Activated B cell treated with CpG ODN at 0.5 μM for 24 hours (primary cell): ENCODE measurements at places on chromosomes 11 and 22.

- DNase-seq = no peak
Observed at GRCh38 chr11:10895285-10895684, 37.4 kb upstream of the ZBED5 start.

GRCh38 chr22:44331881-44332714, 19.3 kb upstream of the SHISAL1 start:
- DNase-seq = no peak

GRCh38 chr11:27348340-27348873, 14.6 kb downstream of the CCDC34 start:
- no peak for DNase-seq

DNA sequence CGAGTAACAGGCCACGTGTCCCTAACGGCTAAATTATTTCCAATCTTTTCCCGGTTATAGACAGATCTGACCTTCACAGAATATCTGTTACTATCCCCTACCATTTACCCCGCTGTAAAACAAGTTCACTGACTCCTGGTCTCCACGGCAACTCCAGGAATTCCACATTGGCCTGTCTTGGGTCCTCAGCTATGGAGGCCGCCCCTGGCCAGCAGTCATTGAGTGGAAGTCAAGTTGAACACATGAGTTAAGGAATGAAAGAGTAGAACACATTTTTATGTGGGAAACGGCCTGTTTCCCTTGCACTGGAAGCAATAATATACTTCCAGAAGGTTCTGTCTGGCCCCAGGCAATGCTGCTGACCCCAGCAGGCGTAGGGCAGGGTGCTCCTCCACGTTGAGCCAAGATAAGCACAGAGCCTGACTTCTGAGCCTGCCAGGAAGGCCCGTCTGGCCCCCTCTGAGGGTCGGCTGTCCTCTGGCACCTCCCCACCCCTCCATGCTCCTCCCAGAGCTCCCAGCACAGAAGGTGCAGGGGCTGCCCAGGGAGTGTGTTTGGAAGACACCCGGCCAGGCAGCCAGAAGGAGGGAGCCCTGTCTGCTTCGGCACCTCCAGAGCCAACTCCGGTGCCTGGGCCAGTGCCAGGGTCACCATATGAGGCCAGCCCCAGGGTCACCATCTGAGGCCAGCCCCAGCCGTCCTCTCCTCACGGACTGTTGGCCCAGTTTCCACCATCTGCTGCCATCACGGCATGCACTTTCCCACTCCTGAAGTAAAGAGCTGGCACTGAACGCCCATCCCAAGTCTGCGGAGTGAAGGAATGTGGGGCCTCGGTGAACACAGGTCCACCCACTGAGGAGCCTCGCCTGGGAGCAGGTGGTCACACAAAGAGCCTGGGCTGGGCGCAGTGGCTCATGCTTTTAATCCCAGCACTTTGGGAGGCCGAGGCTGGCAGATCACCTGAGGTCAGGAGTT, 813.2 kb downstream of the BRD1 start:
- DNase-seq = no peak

DNA sequence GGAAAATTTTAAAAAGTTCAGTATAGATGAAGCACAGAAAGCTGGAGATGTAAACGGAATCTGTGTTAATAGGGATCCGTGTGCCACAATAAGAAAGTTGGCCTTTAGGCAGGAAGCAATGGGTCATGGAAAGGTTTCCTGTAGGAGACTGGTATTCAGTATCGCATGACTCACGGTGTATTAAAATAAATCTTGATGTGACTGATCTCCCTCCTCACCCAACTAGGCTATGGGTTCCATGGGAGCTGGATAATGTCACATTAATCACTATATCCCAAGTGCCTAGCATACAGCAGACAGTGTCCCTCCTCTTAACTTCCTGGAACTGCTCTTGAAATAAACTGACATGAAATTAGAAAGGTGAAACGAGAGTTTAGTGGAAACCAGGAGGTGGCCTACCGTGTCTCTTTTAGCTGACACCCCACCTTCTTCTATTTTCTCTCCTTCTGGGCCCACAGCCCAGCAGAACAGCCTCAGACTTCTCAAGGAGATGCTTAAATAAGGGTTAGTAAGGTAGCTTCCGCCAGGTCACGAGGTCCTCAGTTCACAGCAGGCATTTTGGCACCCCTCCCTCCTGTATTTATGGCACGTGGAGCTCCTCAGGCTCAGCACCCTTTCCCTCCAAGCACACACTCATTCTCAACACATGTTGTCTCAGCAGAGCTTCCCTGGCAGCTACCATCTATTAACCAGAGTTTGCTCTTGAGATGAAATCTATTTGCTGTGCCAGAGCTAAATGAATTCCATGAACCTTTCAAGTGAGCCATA, 118.8 kb downstream of the NXPE2 start:
- DNase-seq = no peak

- no peak for DNase-seq
Observed at GRCh38 chr11:111526501-111526900, 11.9 kb downstream of the HOATZ start.

- no peak for DNase-seq
Observed at GRCh38 chr11:91435694-91436395, 788.8 kb upstream of the FAT3 start.

- no peak for DNase-seq
Observed at GRCh38 chr22:48004936-48005335, 1242.5 kb downstream of the TBC1D22A start.

- DNase-seq = no peak
Observed at GRCh38 chr11:20654038-20654437, 15.3 kb upstream of the NELL1 start.
